ENCODE measurements at places on chromosomes 13 and 19.

DNA sequence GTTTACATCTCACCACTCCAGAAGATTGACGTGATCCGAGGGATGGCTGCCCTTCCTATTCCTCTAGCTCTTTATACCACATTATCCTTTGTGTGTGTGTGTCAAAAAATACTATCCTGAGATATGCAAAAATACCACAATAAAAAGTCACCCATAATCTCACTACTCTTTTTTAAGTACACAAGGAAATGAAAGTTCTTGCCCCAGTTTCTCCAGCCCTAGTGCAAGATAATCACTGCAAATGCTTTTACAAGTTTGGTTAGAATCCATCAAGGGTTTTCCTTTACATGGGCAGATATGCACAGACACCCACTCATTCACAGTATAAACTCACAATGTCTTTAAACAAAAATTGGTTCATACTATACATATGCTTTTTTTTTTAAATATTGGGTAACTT lies 89.3 kb downstream of the DIAPH3 start:
- DNase-seq, result no peak

GRCh38 chr19:50803633-50804419 lies 13.6 kb downstream of the ACP4 start:
- no peak for DNase-seq

- no peak for DNase-seq
Measured at GRCh38 chr19:5037936-5038335, 69.0 kb downstream of the KDM4B start.

GRCh38 chr19:42081584-42082203 lies 5.7 kb downstream of the ZNF574 start:
- DNase-seq, result peak; percentile 67

DNA sequence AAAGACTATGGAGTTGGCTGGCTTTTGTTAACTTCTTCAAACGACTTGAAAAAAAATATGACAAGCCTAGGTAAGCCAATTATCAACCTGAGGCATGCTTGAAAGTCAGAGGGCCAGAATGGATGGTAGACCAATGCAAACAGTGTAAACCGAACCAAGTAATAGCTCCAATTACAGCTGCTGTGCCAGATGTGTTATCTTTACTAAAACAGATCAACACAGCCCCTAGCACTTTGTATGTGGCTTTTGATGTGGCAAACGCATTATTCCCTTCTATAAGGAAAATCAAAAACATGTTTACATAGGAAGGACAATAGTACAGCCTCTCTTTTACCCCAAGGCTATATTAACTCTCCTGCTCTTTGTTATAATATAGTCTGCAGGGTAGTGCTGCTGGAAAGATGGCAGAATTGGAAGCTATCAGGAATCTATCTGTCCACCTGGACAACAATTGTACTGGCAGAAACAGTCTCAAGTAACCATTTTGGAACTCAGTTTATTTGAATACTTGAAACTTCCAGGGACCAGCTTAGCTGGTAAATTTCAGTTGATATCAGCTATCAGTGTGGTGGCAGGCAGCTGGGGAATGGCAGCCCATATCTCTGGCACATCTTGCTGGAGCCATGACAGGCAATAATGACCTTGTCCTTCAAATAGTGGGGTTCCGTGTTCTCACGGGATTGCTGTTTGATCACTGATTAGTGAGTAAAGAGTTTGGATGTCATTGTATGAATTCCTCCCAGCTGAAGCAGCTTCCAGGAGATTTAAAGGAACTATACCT lies 144.4 kb upstream of the WASF3 start:
- no peak for DNase-seq

All from fibroblast of pulmonary artery (primary cell).